Skin of body (tissue), 3 donors: ENCODE measurements at places on chromosomes 2 and 18. TPM values are rescaled to one million over a fixed set of nuclear protein-coding genes. Genes with fewer than 3 reads are reported as not detected.
A peak's percentile ranks its signal among the peaks of the same experiment; 100 is the strongest.

DNA sequence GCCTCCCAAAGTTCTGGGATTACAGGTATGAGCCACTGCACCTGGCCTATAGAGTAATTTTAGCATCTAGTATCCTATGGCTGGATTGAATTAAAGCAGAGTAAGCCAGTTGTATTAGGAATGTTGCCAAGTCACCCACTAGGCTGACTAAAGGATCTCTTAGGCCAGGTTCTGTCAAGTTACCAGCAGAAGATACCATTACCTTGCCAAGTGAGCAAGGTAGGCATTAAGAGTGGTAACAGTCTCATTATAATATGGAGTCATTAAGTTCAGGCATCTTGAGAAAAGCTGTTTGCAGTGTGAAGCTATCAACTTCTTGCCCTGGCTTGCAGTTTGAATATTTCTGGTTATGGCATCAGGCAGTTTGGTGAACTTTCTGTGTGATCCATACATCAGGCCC lies 37.0 kb upstream of the MTCL1 start:
- no peak for DNase-seq

- DNase-seq, result no peak
Observed at GRCh38 chr18:58204776-58205442, 160.9 kb downstream of the NEDD4L start.

- DNase-seq, result no peak
Observed at GRCh38 chr18:55355223-55355622, 232.8 kb downstream of the TCF4 start.

DNA sequence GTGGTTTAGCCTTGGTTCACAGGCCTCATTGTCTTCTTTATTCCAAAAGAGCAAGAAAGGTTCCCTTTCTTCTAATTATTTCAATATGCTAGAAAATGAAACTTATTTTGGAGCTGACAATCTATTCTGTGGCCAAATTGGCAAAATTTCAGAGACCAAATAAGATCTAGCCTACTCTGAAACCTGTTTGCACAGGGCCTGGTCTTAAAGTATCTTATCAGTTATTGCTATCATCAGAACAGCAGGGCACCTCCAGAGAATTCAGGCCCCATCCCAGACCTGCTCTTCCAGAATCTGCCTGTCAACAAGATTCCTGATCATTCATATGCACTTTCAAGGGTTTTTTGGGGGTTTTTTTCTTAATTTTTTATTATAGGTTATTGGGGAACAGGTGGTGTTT lies 198.7 kb downstream of the ANAPC1 start:
- DNase-seq, result peak; percentile 32

DNA sequence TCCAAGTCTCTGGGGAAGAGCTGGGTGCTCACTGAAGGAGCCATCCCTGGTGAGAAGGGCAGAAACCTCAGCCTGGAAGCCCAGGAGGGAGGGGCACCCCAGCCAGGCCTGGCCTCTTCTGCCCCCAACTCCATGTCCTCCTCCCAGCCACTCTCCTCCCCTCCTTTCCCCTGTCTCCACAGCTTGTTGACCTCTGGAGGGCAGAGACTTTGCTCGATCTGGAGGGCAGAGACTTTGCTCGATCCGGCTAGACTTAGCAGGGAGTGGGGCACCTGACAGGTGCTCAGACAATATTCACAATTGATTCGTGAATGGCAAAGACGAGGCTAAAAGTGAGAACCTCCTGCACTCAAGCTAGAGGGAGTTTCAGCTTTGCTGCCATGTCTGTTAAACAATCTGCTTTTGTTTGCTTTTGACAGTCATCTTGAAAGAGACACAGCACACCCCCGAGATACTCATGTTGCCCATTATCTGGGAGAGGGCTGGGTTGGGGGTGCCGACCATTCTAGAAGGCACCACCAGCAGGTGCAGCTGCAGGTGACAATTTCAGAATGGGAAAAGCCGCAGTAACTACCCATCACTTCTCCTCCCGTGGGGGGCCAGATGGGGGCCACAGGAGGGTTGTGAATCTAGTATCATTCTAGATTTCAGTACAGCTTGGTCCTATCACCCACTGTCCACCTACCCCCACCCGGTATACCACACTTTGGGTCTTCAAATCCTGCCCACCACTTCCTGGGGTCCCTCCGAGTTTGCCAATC lies 54.8 kb downstream of the DNMT3A start:
- no peak for DNase-seq

DNA sequence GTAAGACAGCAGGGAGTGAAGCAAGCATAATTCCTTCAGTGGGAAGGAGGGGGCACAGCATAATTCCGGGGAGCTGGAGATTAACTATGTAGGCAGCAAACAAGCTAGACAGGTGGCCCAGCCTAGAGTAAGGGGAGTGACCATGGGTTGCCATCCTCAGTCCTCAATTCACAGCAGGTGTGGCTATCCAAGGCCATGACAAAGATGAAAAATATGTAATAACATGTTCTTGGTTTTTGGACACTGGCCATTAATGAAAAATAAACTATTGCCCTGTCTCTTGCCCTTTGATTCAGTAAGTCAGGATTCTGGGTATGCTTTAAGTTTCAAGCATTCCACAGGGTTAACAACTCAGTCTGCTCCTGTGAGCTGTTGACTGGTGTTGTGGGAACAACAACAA lies 65.0 kb downstream of the CYP1B1 start:
- no peak for DNase-seq

- no peak for DNase-seq
Observed at GRCh38 chr18:76994086-76994654, 138.4 kb downstream of the MBP start.

Gene SEMA4C
- total RNA-seq, result 24.3 TPM

Gene RESP18
- not detected for total RNA-seq

Gene BCL2
- total RNA-seq, result 32.2 TPM

Gene C2orf81
- 0.30 TPM for total RNA-seq
